Activated naive CD8-positive, alpha-beta T cell treated with anti-CD3 and anti-CD28 coated beads, Interleukin-2, amount 50 U/mL, for 24 hours (primary cell): ENCODE measurements at places on chromosomes 4 and X.

DNA sequence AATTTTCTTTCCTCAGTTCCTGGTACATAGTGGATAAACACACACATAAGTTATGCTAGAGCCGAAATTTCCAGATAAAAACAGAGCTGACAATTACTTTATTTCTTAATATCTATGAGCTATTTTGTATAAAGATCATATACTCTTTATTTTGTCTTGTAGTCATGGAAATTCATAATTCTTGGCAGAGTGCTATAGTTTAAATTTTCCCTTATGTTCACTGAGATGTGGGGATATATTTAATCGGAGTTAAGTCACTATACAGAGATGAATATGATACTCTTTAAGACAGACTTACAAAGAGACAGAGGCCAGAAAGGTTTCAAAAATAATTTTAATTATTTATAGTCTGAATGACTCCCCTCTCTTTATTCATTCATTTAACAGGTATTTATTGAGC lies 89.7 kb downstream of the PPEF1 start:
- DNase-seq, result no peak

- no peak for DNase-seq
Measured at GRCh38 chrX:13053171-13053570, 8.8 kb upstream of the FAM9C start.

GRCh38 chr4:171650543-171650942 lies 162.7 kb upstream of the GALNTL6 start:
- no peak for DNase-seq

DNA sequence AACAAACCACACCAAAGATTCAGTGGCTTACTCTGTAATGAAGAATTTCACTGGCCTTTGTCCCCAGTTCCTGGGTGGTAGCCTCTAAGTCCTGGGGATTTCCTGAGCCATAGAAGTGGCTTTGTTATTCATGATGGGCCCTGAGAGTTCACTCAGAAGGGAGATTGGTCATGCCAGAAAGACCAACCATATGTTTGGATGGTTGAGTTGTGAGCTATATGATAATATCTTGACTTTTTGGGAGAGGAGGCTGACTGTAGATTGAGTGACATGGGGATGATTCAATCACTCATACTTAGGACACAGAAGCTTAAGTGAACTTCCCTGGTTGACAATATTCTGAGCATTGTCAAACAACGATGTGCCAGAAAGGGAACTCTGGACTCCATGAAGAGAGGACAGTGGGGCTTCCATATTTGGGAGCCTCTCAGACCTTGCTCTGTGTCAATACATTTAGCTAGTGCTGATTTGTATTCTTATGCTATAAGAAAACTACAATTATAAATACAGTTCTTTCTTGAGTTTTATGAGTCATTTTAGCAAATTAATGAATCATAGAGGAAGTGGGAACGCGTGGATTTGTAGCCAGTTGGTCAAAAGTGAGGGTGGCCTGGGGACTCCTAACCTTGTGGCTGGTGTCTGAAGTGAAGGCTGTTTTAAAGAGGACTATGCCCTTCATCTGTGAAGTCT lies 392.0 kb downstream of the GBA3 start:
- DNase-seq, result no peak

GRCh38 chr4:107845681-107846080 lies 20.9 kb downstream of the SGMS2 start:
- no peak for DNase-seq

- no peak for DNase-seq
Measured at GRCh38 chr4:87112063-87112462, 108.4 kb downstream of the KLHL8 start.

- no peak for DNase-seq
Measured at GRCh38 chrX:112769034-112769433, 71.6 kb downstream of the AMOT start.

DNA sequence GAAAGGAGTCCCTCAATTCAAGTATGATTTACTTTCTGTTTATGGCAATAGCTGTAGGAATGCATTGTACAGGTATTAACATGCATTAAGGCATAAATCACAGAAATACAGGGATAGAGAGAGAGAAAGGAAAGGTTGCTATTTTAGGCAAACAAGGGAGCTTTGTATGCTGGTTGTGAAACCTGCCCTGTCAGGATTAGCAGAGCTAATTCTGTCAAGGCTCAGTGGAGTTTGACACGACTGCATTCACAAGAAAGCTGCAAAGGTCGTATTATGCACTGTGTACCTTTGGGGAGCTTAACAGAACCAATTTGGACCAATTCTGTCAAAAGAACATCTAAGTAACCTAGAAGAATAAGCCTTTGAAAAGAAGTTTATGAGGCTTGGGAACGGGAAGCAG lies 239.3 kb downstream of the GRIA2 start:
- DNase-seq, result no peak

DNA sequence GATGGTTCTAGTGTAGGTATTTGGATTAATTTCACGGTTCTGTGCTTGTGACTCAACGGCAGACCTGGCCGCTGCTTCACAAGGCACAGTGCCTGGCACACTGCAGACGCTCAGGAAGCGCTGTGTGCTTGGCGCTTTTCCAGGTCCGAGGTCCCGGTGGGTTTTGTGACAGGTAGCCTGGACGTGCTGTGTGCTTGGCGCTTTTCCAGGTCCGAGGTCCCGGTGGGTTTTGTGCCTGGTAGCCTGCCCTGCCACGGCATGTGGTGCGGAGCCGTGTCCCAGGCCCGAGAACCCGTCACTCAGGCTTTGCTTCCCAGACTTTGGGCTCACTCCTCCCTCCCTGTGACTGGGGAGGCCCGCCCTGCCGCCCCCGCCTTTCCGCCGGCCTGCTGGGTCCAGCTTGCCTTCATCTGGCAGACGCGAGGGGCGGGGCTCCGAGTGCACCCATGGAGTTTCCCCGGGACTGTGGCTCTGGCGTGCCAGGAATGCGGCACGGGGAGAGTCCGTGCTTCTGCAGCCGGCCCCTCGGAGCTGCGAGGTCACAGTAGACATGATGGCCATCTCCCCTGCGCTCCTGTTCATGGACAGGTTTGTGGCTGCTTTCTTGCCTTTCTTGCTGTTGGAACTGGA lies 44.2 kb downstream of the TBC1D14 start:
- no peak for DNase-seq

DNA sequence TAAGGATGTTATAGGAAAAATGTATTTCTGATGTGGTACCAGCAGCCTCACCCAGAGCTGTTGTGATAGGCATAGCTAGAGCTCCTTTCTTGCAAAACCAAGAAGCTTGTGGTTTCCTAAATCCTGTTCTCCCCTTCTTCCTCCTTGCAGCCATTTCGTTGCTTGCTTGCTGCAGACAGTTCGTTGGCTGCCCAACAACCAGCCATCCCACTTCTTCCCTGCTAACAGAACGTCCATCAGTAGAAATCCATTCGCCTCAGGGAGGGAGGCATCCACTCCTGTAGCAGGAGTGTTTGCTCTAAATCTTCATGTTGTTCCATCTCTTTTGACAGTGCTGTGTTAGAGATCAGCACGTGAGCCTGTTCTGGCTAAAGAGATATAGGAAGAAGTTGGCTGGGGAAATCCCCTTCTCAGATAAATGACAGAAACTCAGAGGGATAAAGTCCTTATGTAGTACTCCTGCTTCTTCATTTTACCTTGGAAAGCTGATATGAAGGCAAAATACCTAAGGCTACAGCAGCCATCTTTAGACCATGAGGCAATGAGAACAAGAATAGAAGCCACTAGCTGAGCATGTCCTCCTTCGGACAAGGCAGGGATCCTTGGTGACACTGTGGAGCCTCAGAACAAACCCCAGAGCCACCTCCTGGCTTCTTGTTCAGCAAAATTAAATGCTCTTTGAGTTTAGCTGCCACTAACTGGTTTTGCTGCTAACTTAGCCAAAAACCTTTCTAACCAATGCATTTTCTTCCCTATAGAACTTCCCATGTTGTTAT lies 68.4 kb upstream of the RELL1 start:
- DNase-seq, result no peak

DNA sequence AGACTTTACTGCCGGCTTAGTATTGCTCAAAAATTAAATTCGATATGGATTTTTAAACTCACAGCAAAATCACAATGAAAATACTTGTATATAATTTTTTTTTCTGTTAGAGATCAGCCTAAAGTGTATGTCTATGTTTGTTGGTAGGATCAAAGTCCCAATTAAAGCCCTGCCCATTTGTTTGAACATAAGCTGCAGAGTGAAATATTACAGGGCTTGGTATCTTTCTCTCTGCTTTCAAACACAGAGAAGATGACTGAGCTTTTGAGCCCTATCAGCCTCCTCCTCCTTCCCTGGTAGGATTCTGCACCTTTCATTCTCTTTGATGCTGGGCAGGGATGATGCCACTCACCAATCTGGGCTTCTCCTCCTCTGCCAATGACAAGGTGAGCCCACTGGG lies 345.4 kb downstream of the PPP1R2C start:
- DNase-seq, result no peak

GRCh38 chrX:118583781-118584180 lies 88.2 kb downstream of the DOCK11 start:
- no peak for DNase-seq

DNA sequence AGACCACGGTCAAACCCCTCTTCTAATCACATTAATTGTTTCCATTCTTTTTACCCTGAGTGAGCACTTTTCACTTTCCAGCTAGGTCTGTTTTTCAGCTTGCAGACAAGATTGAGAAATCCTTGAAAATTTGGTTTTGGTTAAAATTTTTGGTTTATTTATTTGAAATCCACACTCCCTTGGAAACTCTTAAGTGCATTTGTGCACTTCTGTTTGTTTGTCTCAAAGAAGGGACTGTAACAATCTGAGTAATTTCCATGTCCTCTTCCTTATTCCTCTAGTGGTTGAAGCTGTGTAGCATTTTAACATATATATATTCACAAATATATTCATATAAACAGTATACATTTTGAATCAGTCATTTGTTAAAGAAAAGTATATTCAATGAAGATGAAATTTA lies 333.3 kb downstream of the ANK2 start:
- DNase-seq, result no peak

GRCh38 chrX:24175276-24175675 lies 25.7 kb downstream of the ZFX start:
- no peak for DNase-seq
